ENCODE measurements at places on chromosomes 2 and 18. TPM values are rescaled to one million over a fixed set of nuclear protein-coding genes. Genes with fewer than 3 reads are reported as not detected.

Gene SOS1
- total RNA-seq: 28.7 TPM

Gene RAD51AP2
- total RNA-seq: not detected

Gene PAX8
- 0.15 TPM for total RNA-seq

Gene SLC5A7
- total RNA-seq: not detected

Gene DOCK10
- total RNA-seq: 5.8 TPM

Gene FARSB
- 31.6 TPM for total RNA-seq

Gene ABCG8
- 0.03 TPM for total RNA-seq

Measured in Panc1 (cell line).